ENCODE measurements at places on chromosomes 4 and X.

GRCh38 chr4:155678011-155678410 lies 11.4 kb downstream of the GUCY1A1 start:
- H3K4me1 ChIP-seq = peaks cover 4% of the 10 kb centered on the region
- no peak for DNase-seq
- H3K36me3 ChIP-seq = no peaks in the 10 kb centered on the region

GRCh38 chrX:9062641-9063040 lies 28.7 kb upstream of the FAM9B start:
- H3K27ac ChIP-seq = no peak overlapping the region
- no peaks in the 10 kb centered on the region for H3K4me1 ChIP-seq
- no peak for DNase-seq
- no peaks in the 10 kb centered on the region for H3K36me3 ChIP-seq
- H3K27me3 ChIP-seq = no peaks in the 10 kb centered on the region

GRCh38 chrX:50707405-50707804 lies 106.6 kb downstream of the SHROOM4 start:
- no peak overlapping the region for H3K4me3 ChIP-seq
- peaks cover 18% of the 10 kb centered on the region for H3K27me3 ChIP-seq
- H3K27ac ChIP-seq = no peak overlapping the region
- H3K4me1 ChIP-seq = peaks cover 12% of the 10 kb centered on the region
- H3K36me3 ChIP-seq = no peaks in the 10 kb centered on the region

- peak; percentile 6 for DNase-seq
- H3K36me3 ChIP-seq = no peaks in the 10 kb centered on the region
- peak overlapping the region; percentile 33 for H3K4me3 ChIP-seq
- peak overlapping the region; percentile 60 for H3K27ac ChIP-seq
- H3K27me3 ChIP-seq = no peaks in the 10 kb centered on the region
- H3K4me1 ChIP-seq = peaks cover 10% of the 10 kb centered on the region
Observed at GRCh38 chr4:149409555-149409962, 406.1 kb downstream of the IQCM start.

DNA sequence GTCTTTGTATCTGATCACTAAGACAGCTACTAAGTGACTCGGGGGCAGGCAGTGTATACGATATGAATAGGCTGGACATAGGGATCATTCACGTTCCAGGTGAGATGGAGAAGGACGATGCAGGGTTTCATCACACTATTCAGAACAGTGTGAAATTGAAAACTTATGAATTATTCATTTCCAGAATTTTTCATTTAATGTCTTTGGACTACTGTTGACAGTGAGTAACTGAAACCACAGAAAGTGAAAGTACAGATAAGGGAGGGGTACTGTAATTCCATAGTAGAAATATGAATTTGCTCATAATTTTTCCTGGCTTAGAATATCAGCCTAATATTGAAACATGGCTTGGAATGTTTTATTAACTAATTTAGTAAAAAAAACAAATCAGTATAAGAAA lies 24.4 kb downstream of the TMEM144 start:
- DNase-seq = no peak
- no peak overlapping the region for H3K4me3 ChIP-seq
- H3K27ac ChIP-seq = no peak overlapping the region

GRCh38 chr4:38113132-38113531 lies 152.9 kb downstream of the PTTG2 start:
- peaks cover 8% of the 10 kb centered on the region for H3K36me3 ChIP-seq
- H3K4me3 ChIP-seq = no peak overlapping the region
- no peak for DNase-seq
- no peaks in the 10 kb centered on the region for H3K27me3 ChIP-seq
- H3K4me1 ChIP-seq = no peaks in the 10 kb centered on the region

DNA sequence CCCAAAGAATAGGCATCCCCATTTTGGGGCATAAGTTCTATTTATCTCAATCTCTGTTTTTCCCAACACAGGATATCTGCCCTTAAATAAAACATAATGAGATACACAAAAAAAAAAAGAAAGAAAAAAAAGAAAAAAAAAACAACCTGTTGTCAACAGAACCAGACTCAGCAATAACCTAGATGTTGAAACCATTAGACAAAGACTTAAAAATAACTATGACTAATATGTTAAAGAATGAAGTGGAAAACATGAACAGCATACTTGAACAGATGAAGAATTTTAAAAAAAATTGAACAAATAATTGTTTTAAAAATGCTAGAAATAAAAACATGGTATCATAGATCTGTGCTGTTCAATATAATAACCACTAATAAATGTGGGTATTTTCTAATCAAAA lies 93.4 kb upstream of the RXFP1 start:
- H3K4me1 ChIP-seq = no peaks in the 10 kb centered on the region
- peak overlapping the region; percentile 36 for H3K27ac ChIP-seq
- DNase-seq = no peak
- no peaks in the 10 kb centered on the region for H3K36me3 ChIP-seq
- no peaks in the 10 kb centered on the region for H3K27me3 ChIP-seq

DNA sequence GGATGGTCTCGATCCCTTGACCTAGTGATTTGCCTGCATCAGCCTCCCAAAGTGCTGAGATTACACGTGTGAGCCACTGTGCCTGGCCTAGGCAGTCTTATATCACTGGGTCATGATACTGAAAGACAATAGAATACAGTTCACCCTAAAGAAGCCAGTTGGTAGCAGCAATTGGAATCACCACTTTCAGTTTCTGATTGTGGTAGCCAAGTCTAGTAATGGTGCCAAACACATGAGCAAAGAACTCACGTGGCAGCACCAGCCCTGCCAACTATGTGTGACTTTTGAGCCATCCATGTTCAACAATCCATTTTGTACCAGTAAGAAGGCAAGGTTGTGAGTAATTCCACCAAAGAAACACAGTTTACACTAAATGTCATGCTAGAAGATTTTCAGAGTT lies 548.4 kb downstream of the KLHL13 start:
- H3K27me3 ChIP-seq = no peaks in the 10 kb centered on the region
- H3K4me1 ChIP-seq = no peaks in the 10 kb centered on the region
- H3K4me3 ChIP-seq = no peak overlapping the region
- no peak overlapping the region for H3K27ac ChIP-seq
- DNase-seq = no peak

DNA sequence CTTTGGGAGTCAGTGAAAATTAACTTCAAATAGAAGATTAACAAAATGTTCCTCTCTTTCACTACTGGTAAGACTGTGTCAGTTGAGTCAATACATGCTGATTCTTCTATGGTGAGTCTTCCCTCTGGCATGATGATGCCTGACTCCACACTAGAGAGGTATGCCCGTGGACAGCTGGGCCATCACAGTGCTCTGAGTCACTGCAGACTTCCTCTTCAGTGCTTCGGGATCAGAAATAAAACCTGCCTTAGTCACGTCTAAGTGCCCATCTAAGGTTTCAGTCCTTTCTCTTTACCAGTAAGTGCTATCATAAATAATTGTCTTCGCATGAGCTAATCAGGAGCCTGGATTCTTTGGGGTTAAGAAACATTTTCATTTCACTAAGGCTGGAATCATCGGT lies 1.6 kb upstream of the ASB5 start:
- H3K36me3 ChIP-seq = no peaks in the 10 kb centered on the region
- peak overlapping the region; percentile 19 for H3K4me3 ChIP-seq
- peak overlapping the region; percentile 90 for H3K27ac ChIP-seq

GRCh38 chrX:148298737-148299136 lies 201.7 kb upstream of the AFF2 start:
- no peak for DNase-seq
- H3K4me3 ChIP-seq = no peak overlapping the region

DNA sequence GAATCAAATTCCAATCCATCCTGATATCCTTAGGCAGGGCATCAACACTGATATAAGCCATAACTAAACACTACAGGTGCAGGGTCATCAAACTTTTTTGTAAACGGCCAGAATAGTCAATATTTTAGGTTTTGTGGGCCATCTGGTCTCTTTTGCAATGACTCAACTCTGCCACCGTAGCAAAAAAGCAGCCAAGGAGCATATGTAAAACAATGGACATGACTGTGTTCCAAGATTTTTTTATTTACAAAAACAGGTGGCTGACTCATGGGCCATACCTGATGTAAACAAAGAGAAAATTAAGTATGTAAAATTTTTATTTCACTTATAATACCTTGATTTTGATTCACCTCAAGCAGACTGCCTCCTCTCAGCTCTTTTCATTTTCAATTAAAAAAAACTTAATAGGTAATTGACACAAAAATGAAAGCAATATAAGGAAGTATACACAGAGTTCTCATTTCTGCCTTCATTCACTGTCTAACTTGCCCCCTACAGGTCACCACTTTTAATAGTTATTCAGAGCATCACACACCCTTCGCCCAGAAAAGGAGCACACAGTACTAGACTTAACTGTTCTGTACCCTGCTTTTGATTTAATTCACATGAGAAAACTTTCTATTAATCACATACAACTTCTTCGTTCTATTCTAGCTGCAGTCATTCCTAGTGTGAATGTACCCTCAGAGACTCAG lies 35.3 kb upstream of the GPM6B start:
- H3K4me3 ChIP-seq = no peak overlapping the region
- H3K36me3 ChIP-seq = no peaks in the 10 kb centered on the region
- H3K27me3 ChIP-seq = no peaks in the 10 kb centered on the region
- no peak for DNase-seq
- H3K4me1 ChIP-seq = no peaks in the 10 kb centered on the region

- H3K27ac ChIP-seq = no peak overlapping the region
- H3K4me1 ChIP-seq = no peaks in the 10 kb centered on the region
- no peak for DNase-seq
- H3K4me3 ChIP-seq = no peak overlapping the region
Observed at GRCh38 chr4:70359115-70359661, 1.4 kb upstream of the SMR3A start.

GRCh38 chr4:8225706-8226443 lies 26.8 kb downstream of the SH3TC1 start:
- H3K4me1 ChIP-seq = peaks cover 11% of the 10 kb centered on the region
- H3K27ac ChIP-seq = no peak overlapping the region
- H3K36me3 ChIP-seq = peaks cover 26% of the 10 kb centered on the region
- H3K4me3 ChIP-seq = no peak overlapping the region
- DNase-seq = no peak

DNA sequence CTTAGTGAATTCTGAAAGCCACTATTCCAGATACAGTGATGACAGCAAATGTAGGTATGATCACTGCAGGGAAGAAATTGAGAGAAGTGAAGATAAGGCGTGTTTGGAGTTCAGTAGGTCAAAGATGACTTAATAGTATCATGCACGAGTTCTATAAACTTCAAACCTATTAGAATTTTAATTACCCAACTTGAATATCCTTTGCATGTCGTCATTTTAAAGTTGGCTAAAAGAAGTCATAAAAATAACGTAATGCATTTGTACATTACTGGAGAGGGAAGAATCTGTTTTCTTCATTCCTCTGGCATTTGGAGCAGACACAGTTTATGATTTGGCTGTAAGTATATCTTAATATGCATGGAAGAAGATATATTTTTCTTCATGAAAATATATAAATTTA lies 68.6 kb upstream of the MXRA5 start:
- H3K27me3 ChIP-seq = no peaks in the 10 kb centered on the region
- H3K4me1 ChIP-seq = no peaks in the 10 kb centered on the region
- no peak for DNase-seq
- no peaks in the 10 kb centered on the region for H3K36me3 ChIP-seq
- H3K4me3 ChIP-seq = no peak overlapping the region

GRCh38 chr4:4831825-4832224 lies 27.6 kb upstream of the MSX1 start:
- no peaks in the 10 kb centered on the region for H3K4me1 ChIP-seq
- H3K36me3 ChIP-seq = no peaks in the 10 kb centered on the region
- no peak for DNase-seq
- no peaks in the 10 kb centered on the region for H3K27me3 ChIP-seq
- no peak overlapping the region for H3K27ac ChIP-seq
- no peak overlapping the region for H3K4me3 ChIP-seq

DNA sequence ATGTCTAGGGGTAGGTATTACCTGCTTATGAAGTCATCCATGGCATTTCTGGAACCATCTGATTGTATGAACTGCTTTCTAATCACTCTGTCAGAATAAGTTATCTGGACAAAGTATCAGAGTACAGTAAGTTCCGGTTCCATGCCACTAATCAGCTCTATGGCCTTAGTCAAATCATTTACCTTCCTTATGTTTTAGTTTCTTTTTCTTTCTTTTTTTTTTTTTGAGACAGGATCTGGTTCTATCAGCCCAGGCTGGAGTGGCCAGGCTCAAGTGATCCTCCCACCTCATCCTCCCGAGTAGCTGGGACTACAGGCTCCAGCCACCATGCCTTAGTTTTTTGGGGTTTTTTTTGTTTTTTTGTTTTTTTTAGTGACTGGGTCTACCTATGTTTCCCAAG lies 11.5 kb downstream of the XIAP start:
- H3K27me3 ChIP-seq = no peaks in the 10 kb centered on the region

- peaks cover 7% of the 10 kb centered on the region for H3K4me1 ChIP-seq
- no peaks in the 10 kb centered on the region for H3K36me3 ChIP-seq
- no peak for DNase-seq
- no peak overlapping the region for H3K4me3 ChIP-seq
- H3K27me3 ChIP-seq = no peaks in the 10 kb centered on the region
- no peak overlapping the region for H3K27ac ChIP-seq
Observed at GRCh38 chr4:48110452-48110978, 23.5 kb downstream of the TXK start.

GRCh38 chr4:73679836-73680235 lies 59.6 kb upstream of the RASSF6 start:
- H3K27me3 ChIP-seq = no peaks in the 10 kb centered on the region
- DNase-seq = peak; percentile 22
- no peak overlapping the region for H3K4me3 ChIP-seq
- no peak overlapping the region for H3K27ac ChIP-seq

GRCh38 chrX:44039556-44039955 lies 66.4 kb upstream of the NDP start:
- H3K4me3 ChIP-seq = no peak overlapping the region
- DNase-seq = no peak
- H3K27me3 ChIP-seq = peaks cover 3% of the 10 kb centered on the region
- H3K36me3 ChIP-seq = no peaks in the 10 kb centered on the region

DNA sequence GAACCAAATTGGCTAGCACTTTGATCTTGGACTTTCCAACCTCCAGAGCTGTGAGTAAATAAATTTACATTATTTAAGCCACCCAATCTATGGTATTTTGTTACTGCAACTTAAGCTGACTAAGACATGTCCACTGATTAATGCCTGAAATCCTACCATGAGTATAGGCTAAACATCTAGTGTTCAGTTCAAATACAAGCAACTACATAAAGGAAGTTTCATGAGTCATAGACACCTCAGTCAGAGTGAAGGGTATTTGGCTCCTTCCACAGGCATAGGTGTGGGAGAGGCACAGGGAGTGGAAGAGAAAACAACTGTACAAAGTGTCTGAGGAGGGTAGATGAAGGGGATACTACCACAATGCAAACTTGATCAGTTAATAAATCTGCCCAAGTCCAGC lies 35.5 kb upstream of the PCDH19 start:
- DNase-seq = no peak
- H3K36me3 ChIP-seq = no peaks in the 10 kb centered on the region
- H3K4me3 ChIP-seq = no peak overlapping the region
- H3K27me3 ChIP-seq = no peaks in the 10 kb centered on the region
- no peaks in the 10 kb centered on the region for H3K4me1 ChIP-seq
- H3K27ac ChIP-seq = no peak overlapping the region

DNA sequence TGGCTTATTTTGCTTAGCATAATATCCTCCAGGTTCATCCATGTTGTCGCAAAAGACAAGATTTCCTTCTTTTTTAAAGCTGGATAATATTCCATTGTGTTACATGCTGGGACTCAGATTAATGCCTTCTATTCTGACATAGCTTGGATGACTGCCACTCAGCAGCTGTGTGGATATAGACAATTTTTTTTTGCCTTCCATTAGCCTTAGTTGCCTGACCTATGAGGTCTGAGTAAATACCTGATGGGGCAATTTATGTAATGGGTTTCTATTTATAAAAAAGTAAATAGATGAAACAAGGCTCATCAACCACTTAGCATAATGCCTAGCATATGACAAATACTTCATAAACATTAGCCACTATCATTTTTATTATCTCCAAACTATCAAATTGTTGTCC lies 515.4 kb downstream of the ZNF674 start:
- no peaks in the 10 kb centered on the region for H3K4me1 ChIP-seq
- H3K4me3 ChIP-seq = no peak overlapping the region
- DNase-seq = no peak
